ENCODE measurements at places on chromosomes 2 and 18.

- no peak for DNase-seq
These were observed 121.3 kb downstream of the BCL11A start for GRCh38 chr2:60432035-60432601.

- DNase-seq = no peak
These were observed 31.0 kb downstream of the GAD1 start for GRCh38 chr2:170847716-170848115.

DNA sequence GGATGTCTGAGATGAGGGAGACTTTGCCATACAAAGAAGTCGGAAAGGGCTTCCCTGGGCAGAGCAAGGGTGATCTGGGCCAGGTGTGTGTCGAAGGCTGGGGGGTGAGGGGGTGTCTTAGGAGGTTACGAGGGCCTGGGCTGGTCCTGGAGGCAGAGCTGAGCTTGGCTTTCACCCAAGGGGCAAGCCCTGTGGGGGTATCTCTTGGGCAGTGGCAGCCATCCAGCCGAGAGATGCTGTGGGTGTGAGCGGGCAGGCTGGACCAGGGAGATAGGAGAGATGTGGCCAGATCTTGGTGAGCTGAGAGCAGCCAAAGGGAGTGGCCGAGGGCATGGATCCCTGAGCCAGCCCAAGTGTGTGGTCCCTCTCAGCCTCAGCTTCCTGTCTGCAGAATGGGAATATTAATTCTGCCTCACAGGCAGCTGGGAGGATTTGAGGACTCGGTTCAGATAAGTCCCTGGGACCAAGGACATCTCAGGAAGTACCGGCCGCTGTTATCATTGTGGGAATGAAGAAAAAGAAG lies 33.0 kb downstream of the MAL start:
- no peak for DNase-seq

- DNase-seq = no peak
These were observed 158.5 kb upstream of the NOSTRIN start for GRCh38 chr2:168643979-168644378.

DNA sequence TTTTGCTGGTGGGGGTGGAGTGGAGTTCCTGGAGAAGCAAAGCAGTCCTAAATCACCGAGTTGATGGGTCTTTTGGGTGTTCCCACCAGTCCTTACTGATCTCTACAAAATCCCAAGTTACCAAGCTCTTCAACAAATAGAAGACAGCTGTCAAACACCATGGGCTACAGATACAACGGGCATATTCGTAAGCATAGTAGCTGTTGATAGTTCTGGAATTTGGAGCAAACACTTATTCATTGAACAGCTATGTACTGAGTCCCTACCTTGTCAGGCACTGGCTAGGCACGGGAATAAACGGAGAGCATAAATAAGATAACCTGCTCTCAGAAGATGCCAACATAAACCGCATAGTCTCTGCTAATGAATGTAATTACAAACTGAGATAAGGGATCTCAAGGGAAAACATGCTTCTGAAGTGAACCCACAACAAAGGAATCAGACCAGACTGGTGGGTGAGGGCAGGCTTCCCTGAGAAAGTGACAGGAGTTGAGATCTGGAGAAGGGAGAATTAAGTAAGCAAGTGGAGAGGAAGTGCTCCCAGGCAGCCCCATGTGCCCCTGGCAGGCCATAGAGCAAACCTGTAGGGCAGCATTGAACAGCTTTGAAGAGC lies 947 bp upstream of the ANKRD44 start:
- no peak for DNase-seq

- no peak for DNase-seq
These were observed 111.6 kb upstream of the LTBP1 start for GRCh38 chr2:32835148-32835547.

DNA sequence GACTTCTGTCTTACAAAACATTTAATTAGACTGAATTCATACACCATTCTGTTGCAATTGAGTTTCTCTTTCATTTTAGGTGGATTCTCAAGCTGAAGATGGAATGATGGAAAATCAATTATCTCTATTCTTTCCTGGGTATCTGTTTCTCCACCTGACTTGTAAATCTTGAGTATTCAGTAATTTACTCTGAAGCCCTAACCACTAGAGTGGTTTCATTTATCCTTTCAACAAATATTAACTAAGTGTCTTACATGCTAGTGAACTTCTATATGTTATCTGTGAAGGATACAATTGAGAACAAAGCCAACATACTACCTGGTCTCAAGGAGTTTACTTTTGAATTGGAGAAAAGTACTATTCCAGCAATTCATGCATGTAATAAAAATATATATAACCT lies 94.1 kb upstream of the ZNF804A start:
- DNase-seq = no peak

GRCh38 chr18:57976230-57976773 lies 67.7 kb upstream of the NEDD4L start:
- DNase-seq = no peak

GRCh38 chr18:68152770-68153169 lies 562.1 kb downstream of the TMX3 start:
- DNase-seq = no peak

GRCh38 chr2:175807031-175807873 lies 194.8 kb downstream of the LNPK start:
- DNase-seq = no peak

- no peak for DNase-seq
These were observed 67.8 kb upstream of the HDAC4 start for GRCh38 chr2:239468491-239469105.

- DNase-seq = no peak
These were observed 245.2 kb downstream of the CTNNA2 start for GRCh38 chr2:79758042-79758441.

DNA sequence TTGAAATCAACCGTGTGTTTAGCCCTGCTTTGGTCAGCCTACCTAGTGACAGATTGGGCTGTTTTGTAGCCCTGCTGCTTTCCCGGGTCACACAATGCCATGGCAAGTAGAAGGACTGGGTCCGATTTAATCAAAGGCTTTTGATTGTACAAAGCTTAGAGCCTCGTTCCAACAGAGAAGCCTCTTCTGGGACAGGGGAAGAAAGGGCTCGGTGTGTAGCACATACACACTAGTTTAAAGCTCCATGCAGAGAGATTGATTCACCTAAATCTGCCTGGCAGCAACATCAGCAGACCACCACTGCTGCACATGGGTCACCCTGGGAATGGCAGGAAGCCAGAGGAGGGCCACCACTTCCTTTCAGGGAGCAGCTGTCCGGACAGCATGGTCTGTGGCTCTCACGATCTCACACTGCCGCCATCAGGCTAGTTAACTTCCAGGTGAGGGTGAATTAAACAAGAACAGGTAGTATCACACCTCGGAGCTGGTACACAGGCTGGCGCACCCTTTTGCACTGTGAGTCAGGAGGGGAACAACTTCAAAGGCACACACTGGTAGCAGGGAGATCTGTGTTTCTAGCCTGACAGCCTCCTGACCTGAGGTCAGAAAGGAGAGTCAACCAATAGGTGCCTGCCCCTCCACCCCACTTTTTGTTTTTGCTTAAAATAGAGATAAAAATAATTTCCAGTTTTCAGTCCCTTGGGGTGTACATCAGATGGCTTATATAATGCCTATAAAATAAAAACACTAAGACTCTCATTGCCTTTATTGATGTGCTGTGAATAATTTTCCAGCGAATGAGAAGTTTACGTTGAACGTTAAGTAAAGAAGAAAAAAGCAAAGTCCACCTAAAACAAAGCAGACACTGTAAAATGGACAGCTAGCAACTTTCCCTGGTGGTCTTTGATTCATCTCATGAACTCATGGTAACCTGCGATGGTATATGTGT lies 108.5 kb downstream of the CDCA7 start:
- no peak for DNase-seq

GRCh38 chr2:207157162-207157481 lies 8.6 kb downstream of the KLF7 start:
- DNase-seq = no peak

DNA sequence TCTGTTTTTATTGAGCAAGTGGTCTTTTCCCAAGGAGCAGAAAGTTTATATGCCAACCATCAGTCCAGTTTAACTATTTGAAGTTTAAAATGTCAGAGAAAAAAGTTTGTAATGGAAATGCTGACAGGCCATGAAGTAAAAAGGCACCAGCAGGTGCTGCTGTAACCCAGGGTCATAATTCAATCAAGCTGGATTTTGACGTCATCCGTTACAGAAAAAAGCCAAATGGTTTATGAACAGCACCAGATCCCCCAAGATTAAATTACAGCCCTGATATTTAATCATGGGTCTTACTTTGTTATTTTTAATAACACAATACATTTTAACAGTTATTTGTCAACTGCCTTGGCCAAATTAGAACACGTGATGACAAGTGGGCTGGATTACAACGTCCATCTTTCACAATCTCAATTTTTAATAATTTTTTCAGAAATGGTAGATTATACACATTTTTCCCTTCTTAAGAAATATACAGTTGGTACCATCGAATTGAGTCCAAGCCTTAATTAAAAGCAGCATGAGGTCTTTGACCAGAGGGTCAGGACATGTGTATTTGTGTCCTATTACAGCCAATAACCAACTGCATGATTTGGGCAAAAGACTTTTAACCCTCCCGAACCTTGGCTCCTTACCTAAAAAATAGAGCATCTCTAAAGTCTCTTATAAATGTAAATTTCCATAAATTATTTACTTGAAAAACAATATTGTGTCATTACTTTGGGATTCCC lies 10.0 kb downstream of the TCF4 start:
- DNase-seq = no peak

DNA sequence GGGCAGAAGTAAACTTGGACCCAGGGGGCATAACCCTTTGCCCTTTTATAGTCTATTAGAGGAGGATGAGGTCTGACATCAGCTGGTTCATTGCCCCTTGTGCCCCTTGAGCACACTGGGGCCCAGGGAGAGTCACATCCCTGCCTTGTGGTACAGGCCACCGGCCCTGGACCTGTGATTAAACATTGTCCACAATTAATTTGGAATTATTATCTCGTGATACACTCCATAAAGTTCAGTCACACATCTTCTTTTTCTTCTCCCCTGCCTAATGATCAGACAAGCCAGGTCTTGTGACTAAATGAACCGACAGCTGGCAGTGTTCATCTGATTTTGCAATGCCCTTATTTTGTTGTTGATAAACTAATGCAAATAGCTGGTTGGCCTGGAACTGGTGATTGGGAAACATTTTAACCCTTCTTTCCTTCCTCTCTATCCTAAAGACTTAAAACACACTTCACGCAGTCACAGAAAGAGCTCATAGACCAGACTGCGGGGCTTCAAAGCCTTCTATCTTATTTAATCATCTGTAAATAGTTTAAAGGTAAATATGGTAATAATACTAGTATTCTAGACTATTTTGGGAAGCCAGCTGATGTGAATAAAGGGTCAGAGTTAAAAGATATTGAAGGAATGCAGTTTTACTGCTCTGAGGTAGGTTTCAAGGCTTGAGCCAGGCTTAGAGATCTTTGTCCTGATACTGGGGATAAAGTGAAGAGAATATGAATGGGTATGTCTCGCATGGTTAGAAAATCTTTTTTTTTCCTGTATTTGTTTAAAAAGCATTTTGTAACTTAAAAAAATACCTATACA lies 13.4 kb downstream of the IL1R1 start:
- no peak for DNase-seq

GRCh38 chr2:236303935-236304334 lies 39.7 kb upstream of the ASB18 start:
- DNase-seq = no peak

DNA sequence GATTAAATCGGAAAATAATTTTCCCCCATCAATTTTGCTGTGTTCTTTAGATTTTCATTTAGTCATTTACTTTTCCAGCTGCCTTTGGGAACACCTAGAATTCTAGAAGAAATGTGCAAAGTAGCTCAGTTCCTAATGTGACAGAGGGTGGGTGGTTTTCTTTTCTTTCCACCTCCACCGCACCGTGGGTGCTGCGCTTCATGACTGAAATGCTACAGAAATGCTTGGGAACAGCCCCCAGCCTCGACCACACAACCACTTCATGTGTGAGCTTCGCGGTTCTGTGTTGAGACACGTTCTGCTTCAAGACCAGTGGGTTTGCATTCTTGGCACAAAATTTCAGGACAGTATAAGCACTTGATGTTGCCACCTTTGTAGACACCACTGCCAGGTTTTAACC lies 30.9 kb downstream of the E2F6 start:
- DNase-seq = no peak

- DNase-seq = no peak
These were observed 42.9 kb upstream of the EML6 start for GRCh38 chr2:54680397-54681041.

- DNase-seq = no peak
These were observed 289.6 kb downstream of the CDH2 start for GRCh38 chr18:27887287-27887686.

GRCh38 chr2:125224188-125224587 lies 1199.1 kb downstream of the CNTNAP5 start:
- no peak for DNase-seq

DNA sequence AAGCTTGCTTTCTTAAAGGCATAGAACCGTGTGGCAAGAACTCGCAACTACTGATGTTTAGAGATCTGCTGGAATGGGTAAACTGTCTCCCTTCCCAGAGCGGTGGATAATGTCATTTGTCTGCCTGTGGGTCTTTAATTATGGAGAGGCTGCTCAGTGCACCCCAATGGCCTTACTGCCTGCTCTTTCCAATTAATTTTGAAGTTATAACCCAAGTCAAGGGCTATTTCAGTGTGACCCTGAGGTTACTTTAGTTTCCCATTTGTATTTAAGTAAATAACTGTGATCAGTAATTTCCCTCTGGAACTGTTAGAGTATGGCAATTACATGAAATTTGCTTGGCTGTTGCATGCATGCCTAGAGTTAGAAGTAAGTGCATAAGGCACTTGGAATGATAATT lies 48.9 kb upstream of the LYPD6 start:
- DNase-seq = no peak

GRCh38 chr2:92074549-92074898 lies 2796.7 kb upstream of the TEKT4 start:
- no peak for DNase-seq

- DNase-seq = no peak
These were observed 129.1 kb downstream of the BCL2L11 start for GRCh38 chr2:111249806-111250205.

- no peak for DNase-seq
These were observed 1267.8 kb downstream of the SUCLG1 start for GRCh38 chr2:83191316-83191715.

- DNase-seq = no peak
These were observed 226.1 kb downstream of the DYSF start for GRCh38 chr2:71679491-71679890.

- DNase-seq = no peak
These were observed 9.9 kb downstream of the COL3A1 start for GRCh38 chr2:188984065-188984491.

DNA sequence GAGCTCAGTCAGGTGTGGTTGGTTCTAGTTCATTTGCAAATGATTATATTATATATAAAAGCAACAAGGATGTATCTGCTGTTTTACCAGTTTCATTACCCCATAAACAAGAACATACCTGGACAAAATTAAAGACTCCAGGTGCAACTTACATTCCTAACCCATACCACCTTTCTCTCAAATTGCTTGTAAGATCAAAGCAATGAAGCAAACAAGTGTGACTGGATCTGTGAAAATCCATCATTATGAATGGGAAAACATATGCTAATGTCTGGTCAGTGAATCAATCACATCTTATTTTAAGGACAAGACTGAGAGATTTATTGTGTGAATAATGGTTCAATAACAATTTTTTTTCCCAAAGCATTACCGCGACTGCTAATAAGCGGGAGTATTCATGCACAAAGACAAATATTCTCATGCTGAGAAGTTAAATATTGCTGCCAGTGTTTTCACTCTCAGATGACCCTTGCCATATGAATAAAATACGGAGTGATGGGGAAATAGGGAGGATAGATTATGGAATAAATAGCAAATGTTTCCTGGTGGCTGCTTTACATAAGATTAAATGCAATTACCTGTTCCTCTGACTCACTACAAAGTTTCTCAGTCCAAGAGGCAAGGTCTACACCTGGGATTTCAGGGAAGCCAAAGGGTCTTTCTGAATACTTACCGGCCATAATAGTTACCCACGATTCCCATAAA lies 59.3 kb downstream of the WDR75 start:
- no peak for DNase-seq

- DNase-seq = no peak
These were observed 2.2 kb downstream of the SEPTIN10 start for GRCh38 chr2:109611467-109612095.
